ENCODE measurements at places on chromosomes 7 and 10. TPM values are rescaled to one million over a fixed set of nuclear protein-coding genes. Genes with fewer than 3 reads are reported as not detected.

The SPDYE16 gene
- not detected for total RNA-seq

The SKIDA1 gene
- 0.48 TPM for total RNA-seq

The ENTPD1 gene
- 0.20 TPM for total RNA-seq

The PARD3 gene
- 30.0 TPM for total RNA-seq

The HOXA9 gene
- total RNA-seq = not detected

- peak; percentile 25 for DNase-seq
These were observed 25.6 kb downstream of the CDC123 start for GRCh38 chr10:12221323-12222298.

GRCh38 chr7:97043281-97043680 lies 18.6 kb upstream of the DLX5 start:
- DNase-seq = no peak

DNA sequence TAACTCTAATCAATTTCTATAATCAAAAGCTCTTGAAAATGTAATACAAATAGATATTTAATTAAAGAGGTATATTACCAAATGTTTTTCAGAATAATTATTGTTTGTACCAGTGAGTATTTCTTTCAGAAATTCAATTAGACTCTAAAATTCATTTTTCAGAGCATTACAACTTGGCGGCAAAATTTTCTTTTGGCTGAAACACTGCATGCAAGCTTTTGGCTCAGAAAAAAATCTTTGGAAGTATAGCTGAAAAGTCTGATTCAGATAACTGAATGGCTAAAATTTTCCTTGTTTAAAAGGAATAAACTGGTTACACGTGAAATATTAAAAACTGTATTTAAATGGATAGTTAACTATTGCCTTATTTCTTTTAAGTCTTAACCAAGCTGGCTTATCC lies 202.6 kb upstream of the KAT6B start:
- DNase-seq = no peak

- DNase-seq = no peak
These were observed 95.3 kb upstream of the RET start for GRCh38 chr10:42981358-42982236.

- DNase-seq = no peak
These were observed 111.3 kb upstream of the RPA3 start for GRCh38 chr7:7829667-7830066.

DNA sequence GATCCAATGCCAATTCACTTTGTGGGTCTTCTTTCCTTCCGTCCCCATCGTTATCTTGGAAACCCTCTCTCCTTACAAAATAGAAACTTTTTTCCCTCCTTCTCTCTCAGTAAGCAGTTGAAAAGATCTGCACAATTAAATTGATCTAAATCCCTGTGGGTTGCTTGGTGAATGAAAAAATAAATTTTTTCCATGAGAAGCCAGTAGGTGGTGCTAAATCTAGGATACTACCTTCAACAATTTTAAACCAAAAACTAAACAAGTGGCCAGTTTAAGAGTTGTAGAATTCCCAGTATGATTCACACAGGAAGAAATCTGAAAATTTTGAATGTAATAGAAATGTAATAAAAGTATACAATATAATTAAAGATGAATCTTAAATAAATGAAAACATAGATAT lies 990.3 kb upstream of the ZNF722 start:
- no peak for DNase-seq

DNA sequence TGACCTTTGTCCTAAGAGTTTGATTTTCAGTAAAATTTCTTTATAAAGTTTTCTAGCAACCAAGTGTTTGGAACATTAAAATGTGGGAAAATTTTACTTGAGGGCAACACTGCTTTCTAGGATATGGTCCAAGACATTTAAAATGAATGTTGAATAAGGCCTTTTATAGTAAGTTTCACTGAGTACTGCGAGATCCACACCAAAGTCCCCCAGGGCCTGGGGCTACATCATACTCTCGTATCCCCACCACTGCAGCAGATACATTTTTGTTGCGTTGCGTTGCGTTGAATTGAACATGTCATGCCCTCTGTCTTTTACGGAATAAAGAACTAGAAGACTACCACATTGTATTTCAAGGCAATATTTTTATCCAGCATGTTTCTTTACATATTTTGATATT lies 44.5 kb downstream of the PRTFDC1 start:
- DNase-seq = peak; percentile 29

GRCh38 chr7:36895192-36895591 lies 170.9 kb upstream of the AOAH start:
- DNase-seq = no peak

- DNase-seq = peak; percentile 26
These were observed at the start of gene HGF for GRCh38 chr7:81769891-81770727. HGF (minus strand) TSS chr7:81770047; CDS start chr7:81769971, 76 bp downstream.

- DNase-seq = no peak
These were observed 8.3 kb upstream of the RGS10 start for GRCh38 chr10:119550827-119551226.

DNA sequence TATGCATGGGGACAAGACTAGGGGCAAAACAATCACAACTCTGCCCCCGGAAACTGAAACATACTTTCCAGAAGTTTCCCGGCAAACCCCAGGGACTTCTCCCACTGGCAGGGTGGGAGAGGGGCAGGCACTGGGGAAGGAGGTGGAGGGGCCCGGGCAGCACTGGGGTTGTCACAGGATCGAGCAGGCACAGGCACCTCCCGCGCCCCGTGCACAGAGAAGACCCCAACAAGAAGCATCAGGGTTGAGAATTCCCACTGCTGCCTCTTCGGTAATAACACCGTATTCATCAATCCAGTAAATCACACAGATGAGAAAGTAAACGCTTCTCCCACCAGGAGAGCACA lies 490.5 kb downstream of the PTPRN2 start:
- DNase-seq = no peak
